ENCODE measurements at places on chromosomes 12 and 14. TPM values are rescaled to one million over a fixed set of nuclear protein-coding genes. Genes with fewer than 3 reads are reported as not detected.

DNA sequence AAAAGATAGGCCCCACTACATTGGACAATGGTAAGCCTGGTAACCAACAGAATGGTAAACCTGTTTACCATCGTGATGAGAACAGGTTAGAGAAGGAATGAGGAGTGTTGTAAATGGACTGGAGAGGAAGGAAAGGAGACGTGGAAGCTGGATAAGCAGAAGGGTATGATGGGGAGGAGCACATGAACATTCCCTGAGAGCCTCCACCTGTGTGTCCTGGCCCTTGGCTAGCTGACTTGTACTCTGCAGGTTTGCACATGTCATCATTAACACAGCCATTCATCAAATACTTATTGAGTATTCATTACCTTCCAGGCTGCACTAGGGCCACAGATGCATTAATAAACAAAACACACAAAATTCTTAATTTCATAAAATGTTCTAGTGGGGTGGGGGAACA is 4.3 kb upstream of the IL26 start:
- H3K4me3 ChIP-seq = no peak overlapping the region
- no peak overlapping the region for H3K27ac ChIP-seq
- no peaks in the 10 kb centered on the region for H3K27me3 ChIP-seq
- H3K36me3 ChIP-seq = no peaks in the 10 kb centered on the region

- no peak overlapping the region for H3K4me3 ChIP-seq
- H3K27ac ChIP-seq = no peak overlapping the region
- no peaks in the 10 kb centered on the region for H3K36me3 ChIP-seq
- H3K27me3 ChIP-seq = no peaks in the 10 kb centered on the region
- no peaks in the 10 kb centered on the region for H3K4me1 ChIP-seq
These were observed 39.9 kb downstream of the ATL1 start for GRCh38 chr14:50599700-50600444.

GRCh38 chr12:46342562-46343033 is 30.0 kb downstream of the SLC38A2 start:
- DNase-seq = no peak
- H3K4me1 ChIP-seq = no peaks in the 10 kb centered on the region
- H3K27ac ChIP-seq = no peak overlapping the region
- H3K36me3 ChIP-seq = no peaks in the 10 kb centered on the region
- no peak overlapping the region for H3K4me3 ChIP-seq

DNA sequence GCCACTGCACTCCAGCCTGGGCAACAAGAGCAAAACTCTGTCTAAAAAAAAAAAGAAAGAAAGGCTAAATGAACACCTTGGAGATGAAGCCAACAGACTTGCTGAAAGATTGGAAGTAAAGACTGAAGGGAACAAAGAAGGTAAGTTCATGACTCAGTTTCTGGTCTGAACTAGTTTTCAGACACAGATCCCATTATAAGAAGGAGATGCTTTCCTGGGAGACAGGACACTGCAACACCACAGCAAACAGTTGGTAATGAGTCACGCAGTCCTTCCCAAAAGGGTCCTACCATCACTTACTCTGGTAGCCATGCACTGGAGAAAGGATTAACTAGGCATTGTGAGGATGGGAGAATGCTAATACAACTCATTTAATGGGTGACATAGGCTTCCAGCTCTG is 97.2 kb downstream of the SSPN start:
- DNase-seq = no peak
- H3K27me3 ChIP-seq = no peaks in the 10 kb centered on the region
- peaks cover 2% of the 10 kb centered on the region for H3K4me1 ChIP-seq
- H3K36me3 ChIP-seq = no peaks in the 10 kb centered on the region

GRCh38 chr12:53493610-53494391 is 5.5 kb downstream of the MAP3K12 start:
- H3K4me3 ChIP-seq = no peak overlapping the region
- H3K4me1 ChIP-seq = peaks cover 2% of the 10 kb centered on the region
- no peak for DNase-seq
- peak overlapping the region; percentile 41 for H3K27ac ChIP-seq

DNA sequence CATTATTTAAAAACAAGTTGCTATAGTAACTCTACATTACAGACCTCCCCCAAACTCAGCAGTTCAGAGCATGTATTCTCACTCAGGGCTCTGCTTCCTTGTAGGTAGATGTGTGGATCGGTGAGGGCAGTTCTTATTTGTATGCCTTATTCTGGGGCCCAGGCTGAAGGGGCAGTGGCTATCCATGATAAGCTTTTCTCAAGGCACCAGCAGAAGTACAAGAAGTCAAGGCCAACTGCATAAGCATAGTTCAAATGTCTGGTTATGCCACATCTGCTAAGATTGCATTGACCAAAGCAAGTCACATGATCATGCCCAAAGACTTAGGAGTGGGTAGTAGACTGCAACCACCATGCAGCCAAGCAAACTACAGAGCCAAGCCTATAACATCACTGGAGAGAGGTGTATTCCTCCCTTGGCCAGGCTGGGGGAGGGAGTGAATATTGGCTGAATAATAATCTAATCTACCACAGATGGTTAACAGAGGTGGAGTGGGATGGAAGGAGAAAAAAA is 4.6 kb downstream of the PSEN1 start:
- no peaks in the 10 kb centered on the region for H3K4me1 ChIP-seq
- H3K27ac ChIP-seq = no peak overlapping the region
- H3K36me3 ChIP-seq = no peaks in the 10 kb centered on the region
- H3K4me3 ChIP-seq = no peak overlapping the region
- no peaks in the 10 kb centered on the region for H3K27me3 ChIP-seq

GRCh38 chr12:49109641-49110463 is 795 bp downstream of the LMBR1L start:
- no peaks in the 10 kb centered on the region for H3K36me3 ChIP-seq
- H3K4me3 ChIP-seq = peak overlapping the region; percentile 75
- H3K27ac ChIP-seq = peak overlapping the region; percentile 88
- peak; percentile 60 for DNase-seq
- no peaks in the 10 kb centered on the region for H3K27me3 ChIP-seq

DNA sequence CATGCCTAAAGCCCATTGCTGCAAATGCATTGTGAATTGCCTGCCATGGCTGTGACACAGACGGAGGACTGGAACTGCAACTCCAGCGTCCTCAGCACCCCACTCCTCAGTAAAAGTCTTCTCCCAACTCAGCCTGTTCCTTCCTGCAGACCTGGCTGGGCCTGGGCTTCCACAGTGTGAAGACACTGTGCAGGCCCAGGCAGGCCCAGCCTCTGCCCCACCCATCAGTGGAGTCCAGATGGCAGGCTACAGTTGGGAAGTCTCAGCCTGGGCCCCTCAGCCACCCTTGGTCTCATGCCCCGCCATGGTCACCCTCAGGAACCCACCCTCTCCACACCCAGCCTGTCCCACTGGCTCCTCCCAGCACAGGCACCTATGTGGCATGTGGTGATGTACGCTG is 22.0 kb downstream of the VSX2 start:
- no peak for DNase-seq
- H3K4me1 ChIP-seq = no peaks in the 10 kb centered on the region
- no peak overlapping the region for H3K4me3 ChIP-seq
- H3K27ac ChIP-seq = no peak overlapping the region
- H3K36me3 ChIP-seq = no peaks in the 10 kb centered on the region
- H3K27me3 ChIP-seq = no peaks in the 10 kb centered on the region

DNA sequence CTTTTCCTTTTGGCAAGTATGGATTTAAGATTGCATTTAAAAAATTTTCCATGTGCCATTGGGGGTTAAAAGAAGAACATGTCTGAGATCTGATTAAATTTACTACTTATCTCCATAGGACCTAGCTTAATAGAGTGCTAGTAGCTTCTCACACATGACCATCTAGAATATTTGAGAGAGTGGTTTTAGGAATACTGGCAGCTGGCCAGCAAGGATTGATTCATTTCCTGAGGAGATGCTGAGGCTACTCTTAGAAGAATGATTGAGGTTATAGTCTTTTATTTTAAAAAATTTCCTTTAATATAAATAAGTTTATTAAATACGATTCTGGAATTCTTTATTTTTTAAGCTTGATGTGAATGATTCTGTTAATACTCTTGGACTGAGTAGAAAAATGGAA is 56.2 kb downstream of the MIPOL1 start:
- H3K4me3 ChIP-seq = no peak overlapping the region
- H3K36me3 ChIP-seq = no peaks in the 10 kb centered on the region
- H3K4me1 ChIP-seq = no peaks in the 10 kb centered on the region
- DNase-seq = peak; percentile 46
- H3K27me3 ChIP-seq = no peaks in the 10 kb centered on the region

GRCh38 chr14:85218982-85219381 is 311.0 kb upstream of the FLRT2 start:
- no peaks in the 10 kb centered on the region for H3K36me3 ChIP-seq
- no peak overlapping the region for H3K4me3 ChIP-seq
- H3K4me1 ChIP-seq = no peaks in the 10 kb centered on the region
- no peak for DNase-seq
- H3K27me3 ChIP-seq = no peaks in the 10 kb centered on the region

- no peak overlapping the region for H3K4me3 ChIP-seq
- H3K27me3 ChIP-seq = no peaks in the 10 kb centered on the region
- H3K36me3 ChIP-seq = no peaks in the 10 kb centered on the region
- H3K4me1 ChIP-seq = peaks cover 7% of the 10 kb centered on the region
- DNase-seq = no peak
These were observed 65.4 kb upstream of the AMIGO2 start for GRCh38 chr12:47145188-47145587.

DNA sequence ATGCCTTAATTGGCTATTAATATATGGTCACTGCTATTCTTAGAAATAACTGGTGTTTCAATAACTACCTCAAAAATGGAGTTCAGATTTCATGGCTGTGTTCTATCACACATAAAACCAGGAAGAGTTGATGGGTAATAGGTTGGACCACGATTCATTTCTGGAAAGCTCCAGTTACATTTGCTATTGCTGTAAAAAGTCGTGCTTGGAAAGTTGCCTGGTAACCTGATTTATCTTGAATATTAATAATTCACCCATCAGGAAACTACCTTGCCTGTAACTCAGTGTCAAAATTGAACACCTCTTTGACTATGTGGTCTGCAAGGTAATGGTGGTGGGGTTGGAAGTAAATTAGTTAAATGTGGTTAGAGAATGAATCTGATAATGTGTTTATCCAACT is 104.7 kb upstream of the IFNG-AS1 start:
- H3K36me3 ChIP-seq = no peaks in the 10 kb centered on the region
- H3K4me1 ChIP-seq = no peaks in the 10 kb centered on the region
- H3K27ac ChIP-seq = no peak overlapping the region
- H3K27me3 ChIP-seq = no peaks in the 10 kb centered on the region

KLRC3 gene
- total RNA-seq = not detected

NEDD8 gene
- total RNA-seq = 122 TPM

RAD9B gene
- total RNA-seq = 0.57 TPM

KRT71 gene
- total RNA-seq = not detected

PTMS gene
- 396 TPM for total RNA-seq

PAX9 gene
- 0.48 TPM for total RNA-seq

PMEL gene
- total RNA-seq = 0.93 TPM
